Stimulated activated naive CD8-positive, alpha-beta T cell treated with anti-CD3 and anti-CD28 coated beads, Interleukin-15, amount 100 ng/mL, for 72 hours (primary cell): ENCODE measurements at places on chromosomes 5 and 9.
A peak's percentile ranks its signal among the peaks of the same experiment; 100 is the strongest.

DNA sequence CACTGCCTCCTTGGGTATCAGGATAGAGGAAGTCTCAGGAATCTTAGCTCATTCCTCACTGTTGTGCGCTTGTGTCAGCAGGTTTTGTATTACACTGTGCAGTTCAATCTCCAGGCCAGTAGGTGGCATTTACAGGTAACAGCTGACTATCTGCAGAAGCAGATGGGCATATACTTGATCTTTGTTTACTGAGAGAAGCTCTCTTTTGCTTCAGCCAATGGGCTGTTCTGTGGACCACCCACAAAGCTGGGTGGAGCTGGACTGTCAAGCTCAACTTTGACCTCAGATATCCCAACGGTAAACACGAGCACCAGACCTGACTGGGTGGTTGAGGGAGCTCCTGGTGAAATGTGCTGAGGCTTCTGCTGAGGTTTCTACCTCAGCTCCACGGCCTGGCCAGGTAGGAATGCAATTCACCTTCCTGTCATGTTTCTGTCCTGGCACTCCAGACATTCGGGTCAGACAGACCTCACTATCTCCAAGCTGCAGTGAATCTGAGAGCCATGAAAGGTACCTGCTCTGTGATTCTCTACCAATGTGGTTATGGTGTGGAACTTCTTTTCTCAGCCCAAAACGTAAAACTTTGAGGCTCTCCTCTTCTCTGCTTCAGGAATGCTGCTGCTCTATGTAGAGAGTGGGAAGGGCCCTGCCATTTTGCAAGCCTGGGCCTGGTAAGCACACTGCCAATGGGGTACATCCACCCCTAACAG is 167.9 kb upstream of the ACTBL2 start:
- DNase-seq = peak; percentile 9

DNA sequence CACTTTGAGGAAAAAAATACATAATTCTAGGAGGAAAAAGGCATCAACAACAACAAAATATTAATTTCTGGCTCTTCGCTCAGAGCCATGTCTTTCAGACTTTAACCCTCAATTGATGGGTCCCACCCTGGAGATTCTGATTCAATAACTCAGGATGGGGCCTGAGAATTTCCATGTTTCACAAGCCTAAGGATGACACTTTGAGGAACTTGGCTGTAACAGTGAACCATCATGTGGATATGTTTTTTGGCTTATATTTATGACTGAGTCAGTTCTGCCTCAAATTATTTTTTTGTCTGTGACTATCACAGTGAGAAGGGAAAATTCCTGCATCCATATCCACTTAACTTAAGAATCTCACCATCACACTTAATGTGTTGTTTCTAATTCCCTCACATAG is 504.6 kb downstream of the RASEF start:
- DNase-seq = no peak

GRCh38 chr9:79812507-79813257 is 240.9 kb downstream of the TLE4 start:
- no peak for DNase-seq

DNA sequence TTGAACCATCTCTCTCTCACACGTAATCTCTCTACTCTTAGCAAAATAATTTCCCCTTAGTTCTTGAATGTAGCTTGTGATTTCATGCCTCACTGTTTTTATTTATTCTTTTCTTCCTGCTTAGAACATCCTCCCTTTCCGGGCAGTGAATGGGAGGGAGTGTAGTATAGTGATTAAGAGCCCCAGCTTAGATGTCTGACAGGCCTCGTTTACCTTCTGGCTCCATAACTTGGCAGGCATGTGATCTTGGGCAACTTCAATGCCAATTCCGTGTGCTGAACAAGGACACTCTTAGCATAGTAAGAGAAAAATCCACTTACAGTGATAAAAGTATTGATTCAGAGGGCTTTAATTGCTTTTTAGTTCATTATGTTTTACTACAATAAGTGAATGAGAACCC is 96.3 kb upstream of the TNPO1 start:
- DNase-seq = no peak

GRCh38 chr9:38357350-38358114 is 35.0 kb upstream of the ALDH1B1 start:
- no peak for DNase-seq

DNA sequence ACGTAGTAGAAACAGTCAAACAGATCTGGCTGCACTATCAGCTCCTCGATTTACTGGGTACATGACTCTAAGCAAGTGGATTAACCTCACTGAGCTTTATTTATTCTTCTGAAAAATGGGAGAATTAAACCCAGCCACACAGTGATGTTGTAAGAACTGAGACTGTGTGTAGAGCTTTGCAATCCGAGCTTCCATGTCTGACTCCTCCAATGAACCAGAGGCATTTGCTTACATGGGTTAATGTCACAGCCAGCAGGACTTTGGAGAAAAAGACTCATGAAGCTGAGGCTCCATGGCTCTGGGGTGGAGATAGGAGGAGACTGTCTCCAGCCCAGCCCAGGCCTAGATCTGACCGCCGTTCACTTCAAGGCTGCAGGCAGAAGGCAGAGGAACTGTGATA is 201.3 kb downstream of the CDK5RAP2 start:
- DNase-seq = no peak

GRCh38 chr9:4059437-4059836 is 240.4 kb downstream of the GLIS3 start:
- DNase-seq = no peak

- no peak for DNase-seq
Measured at GRCh38 chr9:95047452-95048224, 269.9 kb downstream of the FANCC start.

DNA sequence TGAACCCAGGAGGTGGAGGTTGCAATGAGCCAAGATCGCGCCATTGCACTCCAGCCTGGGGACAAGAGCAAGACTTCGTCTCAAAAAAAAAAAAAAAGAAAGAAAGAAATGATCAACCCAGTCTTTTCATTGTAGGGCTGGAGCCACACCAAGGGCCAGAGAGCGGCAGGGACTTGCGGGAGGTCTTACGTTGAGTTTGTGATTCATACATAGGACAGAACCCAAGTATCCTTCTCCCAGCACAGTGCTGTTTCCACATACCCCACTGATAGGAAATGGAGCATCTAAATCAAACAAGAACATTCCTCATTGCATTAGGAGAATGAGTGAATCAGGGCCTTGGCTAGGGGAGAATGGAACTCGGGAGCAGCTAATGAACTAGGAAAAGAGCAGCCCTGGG is 3.5 kb upstream of the TNIP1 start:
- DNase-seq = no peak

DNA sequence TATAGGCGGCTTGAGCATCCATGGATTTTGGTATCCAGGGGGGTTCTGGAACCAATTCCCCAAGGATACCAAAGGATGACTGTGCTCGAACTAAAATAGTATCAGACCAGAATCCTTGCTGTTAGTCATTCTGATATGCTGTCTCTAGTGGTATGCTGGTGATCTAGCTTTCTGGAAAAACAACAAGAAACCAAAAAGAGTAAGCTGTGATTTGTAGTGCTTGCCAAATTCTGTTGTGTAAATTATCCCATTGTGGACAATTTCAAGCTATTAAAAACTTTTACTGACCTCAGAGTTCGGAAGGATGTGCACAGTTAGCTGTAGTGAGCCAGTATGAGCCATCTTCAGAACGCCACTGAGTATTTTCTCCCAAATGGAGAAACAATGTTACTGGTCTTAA is 99.0 kb upstream of the FBN2 start:
- no peak for DNase-seq

DNA sequence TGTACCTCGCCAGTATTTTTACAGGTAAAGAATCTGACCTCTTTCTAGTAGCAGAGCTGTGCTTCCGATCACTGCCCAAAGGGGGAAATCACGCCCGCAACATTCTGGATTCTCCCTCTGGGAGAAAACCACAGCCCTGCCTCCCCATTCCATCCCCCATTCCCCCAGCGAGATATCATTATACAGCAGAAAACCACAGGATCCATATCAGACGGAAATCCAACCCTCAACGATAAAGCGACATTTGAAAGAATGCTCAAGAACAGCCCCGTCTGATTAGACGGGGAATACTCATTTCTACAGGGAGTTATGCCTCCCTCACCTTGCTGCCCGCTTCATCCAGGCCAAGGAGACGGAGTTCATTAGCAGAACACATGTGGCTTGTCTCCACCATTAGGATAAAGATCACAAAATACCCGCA is 172.8 kb downstream of the COL23A1 start:
- no peak for DNase-seq

DNA sequence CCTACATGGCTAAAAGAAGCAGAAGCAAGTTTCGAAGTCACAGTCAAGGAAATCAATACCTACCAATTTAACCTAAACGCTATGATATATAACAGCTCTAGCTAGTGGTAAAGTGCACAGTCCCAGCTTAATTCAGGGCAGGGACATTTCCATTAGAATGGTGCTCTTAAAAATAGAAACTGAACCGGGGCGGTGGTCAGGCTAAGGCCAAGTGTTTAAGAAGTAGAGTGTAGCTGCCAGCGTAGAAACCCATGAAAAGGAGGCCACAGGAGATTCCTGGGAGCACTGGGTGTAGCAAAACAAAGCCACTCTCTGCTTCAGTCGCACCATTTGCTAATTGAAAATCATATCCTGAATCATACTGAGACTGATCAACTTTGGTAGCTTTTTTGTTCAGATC is 28.8 kb downstream of the PPIC start:
- DNase-seq = no peak

- no peak for DNase-seq
Measured at GRCh38 chr9:3497401-3497800, 28.4 kb downstream of the RFX3 start.
